AML-193 (cell line): ENCODE measurements at places on chromosomes 2 and 18.

- DNase-seq, result peak; percentile 87
Observed at GRCh38 chr2:181308766-181309515, 148.2 kb upstream of the ITGA4 start.

GRCh38 chr2:176585791-176586190, 316.5 kb downstream of the MTX2 start:
- DNase-seq, result no peak

- no peak for DNase-seq
Observed at GRCh38 chr2:160245614-160246155, 45.6 kb upstream of the ITGB6 start.

DNA sequence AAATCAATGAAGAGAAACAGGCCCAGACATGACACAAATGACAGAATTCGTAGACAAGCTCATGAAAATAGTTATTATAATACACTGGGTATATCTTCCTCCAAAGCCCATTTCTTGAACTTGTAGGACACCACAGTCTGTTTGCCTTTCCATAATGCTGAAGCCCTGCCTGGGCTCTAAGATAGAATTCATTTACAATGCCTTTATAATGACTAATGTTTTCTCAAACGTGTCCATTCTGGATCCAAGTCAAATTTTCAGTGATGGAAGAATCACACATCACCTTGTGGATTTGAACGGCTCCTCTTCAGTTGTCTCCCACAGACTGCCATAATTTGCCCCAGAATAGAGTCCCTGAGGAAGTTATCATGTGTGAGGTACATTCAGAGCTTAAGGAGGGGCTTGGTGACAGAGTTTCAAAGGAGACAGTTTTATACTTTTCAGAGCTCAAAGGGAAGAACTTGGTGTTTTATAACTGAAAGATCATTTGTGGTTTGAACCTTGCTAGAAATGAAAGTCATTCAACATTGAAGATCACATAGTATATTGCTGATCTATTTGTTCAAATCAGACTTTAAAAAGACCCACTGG, 38.2 kb downstream of the CASP8 start:
- no peak for DNase-seq

DNA sequence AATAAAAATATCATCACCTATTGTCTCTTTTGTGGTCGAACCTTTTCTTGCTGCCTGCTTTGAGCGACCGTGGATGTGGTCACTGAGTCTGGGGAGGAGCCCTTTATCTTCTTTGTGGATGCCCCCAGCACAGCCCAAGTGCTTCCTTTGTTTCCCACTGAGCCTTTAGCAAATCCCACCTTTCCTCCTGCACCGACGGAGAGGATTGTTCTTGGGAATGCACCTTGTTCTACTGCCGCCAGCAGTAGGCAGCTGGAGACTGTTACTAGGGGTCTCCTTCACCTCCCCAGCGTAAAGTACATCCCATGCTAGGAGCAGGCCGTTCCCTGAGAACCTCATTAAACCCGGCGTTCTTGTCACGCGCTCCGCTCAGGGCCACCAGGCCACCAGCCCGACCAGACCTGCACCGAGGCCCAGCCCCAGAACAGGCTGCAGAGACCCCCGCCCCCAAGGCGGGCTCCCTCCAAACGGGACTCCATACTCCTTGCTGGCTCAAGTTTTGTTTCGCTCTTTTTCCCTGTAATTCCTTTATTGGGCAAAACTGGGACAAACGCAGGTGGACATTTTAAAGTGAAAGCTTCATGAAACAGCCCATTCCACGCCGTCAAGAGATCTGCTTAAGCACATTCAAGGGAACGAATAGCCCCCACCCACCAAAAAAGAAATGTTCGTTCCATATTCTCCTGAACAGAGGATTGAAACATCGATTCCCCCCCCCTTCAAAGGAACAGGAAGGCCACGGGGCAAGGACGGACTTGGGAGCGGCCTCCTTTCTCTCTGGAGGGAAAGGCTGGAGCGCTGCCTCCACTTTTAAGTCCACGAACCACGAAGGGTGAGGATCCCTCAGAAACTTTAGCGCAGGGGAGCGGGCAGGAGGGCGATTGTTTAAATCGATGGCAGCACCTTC, 1.1 kb upstream of the MAT2A start:
- peak; percentile 23 for DNase-seq

DNA sequence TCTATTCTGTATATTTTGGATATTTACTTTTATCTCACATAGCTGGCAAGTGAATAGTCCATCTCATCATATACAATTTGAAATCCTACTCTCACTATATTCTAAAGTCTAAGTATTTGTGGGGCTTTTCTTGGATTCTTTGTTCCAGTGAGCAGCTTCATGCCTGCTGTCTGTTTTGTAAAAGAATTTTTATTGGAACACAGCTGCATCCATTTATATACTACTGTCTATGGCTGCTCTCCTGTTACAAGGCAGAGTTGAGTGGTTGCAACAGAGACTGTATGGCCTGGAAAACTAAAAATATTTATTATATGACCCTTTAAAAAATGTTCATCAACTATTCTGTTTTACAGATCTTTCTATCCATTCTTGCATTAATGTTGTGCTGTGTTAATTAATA, 193.3 kb upstream of the KLHL14 start:
- DNase-seq, result no peak

- no peak for DNase-seq
Observed at GRCh38 chr2:53568469-53568868, 199.1 kb upstream of the CHAC2 start.

DNA sequence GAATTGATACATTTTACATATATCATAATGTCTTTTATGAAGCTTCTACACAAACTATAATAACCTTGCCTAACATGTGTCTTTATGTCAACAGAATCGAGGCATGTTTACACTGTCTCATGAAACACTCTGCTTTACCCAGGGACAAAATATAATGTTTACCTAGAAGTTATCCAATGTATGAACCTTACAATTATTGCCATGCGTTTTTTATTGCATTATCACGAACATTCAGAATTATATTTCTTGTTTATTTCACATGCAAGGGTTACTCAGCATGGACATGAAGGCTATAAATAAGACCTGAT, 19.8 kb downstream of the LONRF2 start:
- no peak for DNase-seq

GRCh38 chr2:120761164-120761861, 25.6 kb downstream of the GLI2 start:
- DNase-seq, result no peak

- DNase-seq, result no peak
Observed at GRCh38 chr2:101435001-101435862, 39.7 kb downstream of the RFX8 start.
